Midbrain (tissue), 1 donor: ENCODE measurements at places on chromosomes 3 and 15.

DNA sequence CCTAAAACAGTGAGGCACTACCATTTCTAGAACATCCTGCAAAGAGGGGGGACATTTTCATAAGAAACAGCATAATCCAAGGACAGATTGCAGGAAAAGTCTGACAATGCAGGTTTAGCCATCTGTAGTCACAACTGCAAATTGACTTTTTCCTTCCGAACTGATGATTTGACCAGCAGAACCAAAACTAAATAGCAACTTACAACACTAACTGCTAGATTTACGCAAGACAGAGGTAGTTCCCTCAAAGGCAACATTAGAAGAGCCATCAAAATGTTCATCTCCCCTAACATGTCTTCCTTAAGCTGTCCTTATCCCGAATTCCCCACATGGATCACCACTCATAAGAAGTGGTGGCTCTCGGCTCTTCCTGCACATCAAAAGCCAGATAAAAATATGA, 129.6 kb downstream of the GADL1 start:
- no peak for DNase-seq

- DNase-seq = no peak
Observed at GRCh38 chr3:180421221-180421620, 180.7 kb upstream of the TTC14 start.

DNA sequence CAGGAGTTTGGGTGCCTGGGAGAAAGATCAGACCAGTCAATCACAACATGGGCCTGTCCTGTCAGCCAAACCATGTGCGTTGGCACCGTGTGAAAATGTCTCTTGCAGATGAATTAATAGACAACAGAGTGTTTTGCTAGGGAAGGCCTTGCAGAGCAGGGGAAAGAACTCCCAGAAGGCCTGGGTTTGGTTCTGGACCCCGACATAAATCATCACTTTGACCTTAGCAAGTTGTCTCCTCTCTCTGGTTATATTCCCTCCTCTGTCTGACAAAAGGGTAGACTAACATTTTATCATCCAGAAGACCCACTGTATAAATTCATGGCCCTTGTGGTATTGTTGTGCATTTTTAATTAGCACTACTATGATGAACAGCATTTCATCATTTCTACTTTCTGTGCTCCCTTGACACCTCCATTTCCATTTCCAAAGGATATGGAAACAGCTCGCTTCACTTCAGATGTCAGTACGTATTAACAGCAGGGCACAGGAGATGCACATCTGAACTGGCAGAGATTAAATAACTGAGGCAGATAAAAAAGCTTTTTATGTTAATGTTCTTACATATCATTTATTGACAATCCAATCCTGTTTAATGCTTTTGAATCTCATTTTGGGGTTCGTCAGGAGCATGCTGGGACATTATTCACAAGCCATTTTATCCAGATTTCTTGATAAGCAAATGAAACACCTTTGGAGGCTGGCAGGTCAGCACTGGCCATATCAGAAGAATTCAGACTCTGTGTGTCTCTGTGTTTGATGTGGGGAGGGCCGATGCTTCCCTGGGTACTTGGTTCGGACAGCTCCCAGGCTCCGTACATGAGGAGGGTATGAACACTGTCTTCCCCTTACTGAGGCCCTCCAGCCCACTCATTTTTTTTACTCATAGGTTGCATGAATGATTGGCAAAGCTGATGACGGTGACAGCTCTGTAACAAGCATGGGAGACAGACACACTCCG, 28.2 kb upstream of the IL12A start:
- DNase-seq = no peak

- no peak for DNase-seq
Observed at GRCh38 chr3:48476426-48477053, 27.4 kb downstream of the SHISA5 start.
